Left ventricle myocardium inferior (tissue), 1 donor: ENCODE measurements at places on chromosomes 16 and 17. TPM values are rescaled to one million over a fixed set of nuclear protein-coding genes. Genes with fewer than 3 reads are reported as not detected.
A peak's percentile ranks its signal among the peaks of the same experiment; 100 is the strongest.

Gene ABCC6
- 1.2 TPM for total RNA-seq

DNA sequence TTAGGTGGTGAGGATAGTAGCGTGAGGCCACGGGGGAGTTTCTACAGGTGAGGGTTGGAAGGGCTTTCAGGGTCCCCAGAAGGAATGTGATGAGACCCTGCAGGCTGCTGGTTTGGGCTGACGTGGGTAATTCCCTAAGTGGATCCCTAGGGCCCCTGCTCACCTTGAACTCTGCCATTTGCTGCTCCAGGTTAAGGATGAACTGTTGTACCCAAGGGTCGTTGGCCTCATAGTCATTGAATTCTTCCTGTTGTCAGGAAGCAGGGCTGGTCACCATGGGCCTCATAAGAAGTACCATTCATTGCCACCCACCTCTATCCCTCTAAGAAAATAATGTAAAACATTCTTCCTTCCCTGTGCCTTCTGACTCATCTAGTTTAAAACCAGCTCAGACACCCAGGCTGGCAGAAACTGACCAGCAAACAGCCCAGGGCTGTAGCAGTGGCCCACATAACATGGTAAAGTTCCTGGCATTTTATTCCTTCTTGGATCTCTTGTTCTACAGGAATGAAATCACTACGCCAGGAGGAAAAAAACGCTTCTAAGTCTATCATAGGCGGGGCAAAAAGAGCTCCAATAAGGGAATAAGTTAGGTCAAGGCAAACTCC lies 27.6 kb downstream of the FCSK start:
- no peaks in the 10 kb centered on the region for H3K27me3 ChIP-seq
- peaks cover 64% of the 10 kb centered on the region for H3K36me3 ChIP-seq
- DNase-seq, result no peak
- peaks cover 34% of the 10 kb centered on the region for H3K4me1 ChIP-seq

GRCh38 chr17:29154516-29155226 lies 25.5 kb downstream of the MYO18A start:
- no peaks in the 10 kb centered on the region for H3K36me3 ChIP-seq
- H3K27me3 ChIP-seq, result no peaks in the 10 kb centered on the region
- H3K27ac ChIP-seq, result peak overlapping the region; percentile 75
- peaks cover 73% of the 10 kb centered on the region for H3K4me1 ChIP-seq
- DNase-seq, result peak; percentile 56
- H3K4me3 ChIP-seq, result peak overlapping the region; percentile 25

Gene ATP2A3
- 8.6 TPM for total RNA-seq

DNA sequence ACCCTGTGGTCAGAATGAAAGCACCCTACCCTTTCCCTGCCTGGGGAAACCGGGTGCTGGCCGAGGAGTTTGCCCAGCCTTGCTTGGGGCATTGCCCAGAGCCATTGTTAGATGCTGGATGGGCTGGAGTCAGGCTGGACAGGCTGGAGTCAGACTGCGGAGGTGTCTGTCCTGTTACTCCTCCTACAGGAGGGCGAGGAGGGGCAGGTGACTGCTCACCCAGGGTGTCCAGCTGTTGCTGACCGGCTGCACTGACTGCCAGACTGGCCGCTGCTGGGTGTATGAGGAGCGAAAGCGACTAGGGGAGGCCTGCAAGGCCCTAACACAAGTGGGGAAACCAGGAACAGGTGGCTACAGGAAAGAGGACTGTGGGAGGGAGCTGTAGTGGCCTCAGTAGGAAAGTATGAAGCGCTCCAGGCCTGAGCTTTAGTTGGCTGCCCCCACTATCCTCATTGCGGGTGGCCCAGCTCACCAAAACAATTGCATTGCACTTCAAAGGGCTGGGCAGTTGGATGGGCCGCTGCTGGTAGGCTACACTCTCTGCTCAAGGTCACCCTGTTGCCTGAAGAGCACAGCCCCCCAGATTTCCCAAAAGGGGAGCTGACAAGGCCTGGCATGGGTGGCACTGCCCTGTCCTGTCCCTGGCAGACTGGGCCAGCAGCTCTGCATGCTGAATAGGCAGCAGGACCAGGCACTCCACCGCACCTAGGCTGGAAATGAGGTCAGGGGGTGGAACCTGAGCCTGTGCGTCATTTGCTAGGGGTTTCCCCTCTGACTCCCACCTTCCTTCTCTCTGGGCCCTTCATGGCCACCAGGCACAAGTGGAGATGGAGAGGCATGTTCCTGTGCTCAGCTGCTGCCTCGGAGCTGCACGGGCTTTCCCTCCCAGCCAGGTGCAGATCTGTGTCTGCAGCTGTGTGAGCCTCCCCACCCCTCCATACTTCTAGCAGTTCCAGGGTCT lies 18.4 kb downstream of the LDHD start:
- peak overlapping the region; percentile 81 for H3K27ac ChIP-seq
- DNase-seq, result no peak
- peaks cover 21% of the 10 kb centered on the region for H3K36me3 ChIP-seq
- no peaks in the 10 kb centered on the region for H3K27me3 ChIP-seq

Gene IKZF3
- total RNA-seq, result 0.16 TPM

Gene LLGL2
- total RNA-seq, result 2.0 TPM

DNA sequence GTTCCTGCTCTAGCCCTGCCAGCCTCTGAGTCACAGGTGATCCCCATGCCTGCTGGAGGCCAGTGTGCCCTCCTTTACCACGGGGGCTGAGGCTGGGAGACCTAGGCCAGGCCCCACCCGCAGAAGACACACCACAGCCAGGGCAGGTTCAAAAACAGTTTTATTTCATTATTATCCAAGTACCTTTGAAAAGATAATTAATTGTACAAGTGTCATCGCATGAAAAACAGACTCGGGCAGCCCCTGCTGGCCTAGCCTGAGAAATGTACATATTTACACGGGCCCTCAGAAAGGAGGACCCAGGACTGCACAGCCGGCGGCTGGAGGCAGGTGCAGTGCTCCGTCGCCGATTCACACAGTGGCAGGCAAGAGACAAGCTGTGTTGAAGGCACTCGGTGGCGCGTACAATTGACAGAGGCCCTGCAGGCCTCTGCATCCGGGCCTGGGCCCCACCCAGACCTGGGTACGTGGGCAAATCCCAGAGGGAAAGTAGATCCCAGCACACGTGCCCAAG lies 4.4 kb downstream of the PDIA2 start:
- no peak overlapping the region for H3K27ac ChIP-seq
- H3K27me3 ChIP-seq, result no peaks in the 10 kb centered on the region
- H3K4me3 ChIP-seq, result no peak overlapping the region

- H3K4me1 ChIP-seq, result peaks cover 21% of the 10 kb centered on the region
- no peak overlapping the region for H3K4me3 ChIP-seq
- H3K36me3 ChIP-seq, result peaks cover 28% of the 10 kb centered on the region
- no peak for DNase-seq
- H3K27me3 ChIP-seq, result no peaks in the 10 kb centered on the region
- H3K27ac ChIP-seq, result no peak overlapping the region
These were observed 157.2 kb downstream of the SNX29 start for GRCh38 chr16:12133729-12134128.

DNA sequence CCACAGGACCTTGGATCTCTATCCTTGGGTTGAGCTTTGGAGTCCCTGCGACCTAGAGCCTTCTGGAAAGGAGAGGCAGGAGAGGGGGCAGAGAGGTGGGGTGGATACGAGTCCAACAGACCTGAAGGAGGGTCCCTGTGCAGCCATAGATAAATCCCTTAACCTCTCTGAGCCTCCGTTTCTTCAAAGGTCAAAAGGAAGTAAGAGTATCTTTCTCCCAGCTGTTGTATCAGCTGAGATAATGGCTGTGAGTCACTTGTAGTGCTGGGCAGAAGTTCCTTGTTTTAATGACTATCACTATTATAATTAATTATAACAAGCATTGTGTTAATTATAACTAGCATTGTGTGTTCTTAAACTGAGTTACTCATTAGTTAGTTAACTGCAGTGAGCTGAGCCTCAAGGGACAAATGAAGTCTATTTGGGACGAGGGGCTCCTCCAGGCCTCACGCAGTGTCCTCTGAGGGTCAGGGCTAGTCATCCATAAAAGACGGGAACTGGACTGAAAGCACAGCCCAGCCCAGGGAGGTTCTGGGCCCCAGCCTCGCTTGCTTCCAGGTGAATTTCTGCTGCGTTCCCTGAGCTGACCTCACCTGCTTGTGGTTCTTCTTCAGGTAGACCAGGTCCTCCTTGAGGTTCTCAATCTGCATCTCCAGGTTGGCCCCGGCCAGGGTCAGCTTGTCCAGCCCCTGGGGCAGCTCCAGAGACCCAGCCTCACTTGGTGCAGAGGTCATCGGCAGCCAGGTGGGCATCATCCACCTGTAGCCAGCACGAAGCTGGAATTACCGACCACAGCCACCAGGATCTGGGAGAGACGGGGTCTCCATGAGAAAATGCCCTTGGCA lies 5.7 kb upstream of the KRT17 start:
- no peak overlapping the region for H3K4me3 ChIP-seq
- H3K27ac ChIP-seq, result no peak overlapping the region

GRCh38 chr16:47143677-47144558 lies at the start of gene NETO2:
Gene NETO2, minus strand, starts transcription at chr16:47143945. Its CDS starts 333 bp downstream, at chr16:47143612.
- DNase-seq, result peak; percentile 48
- peaks cover 26% of the 10 kb centered on the region for H3K4me1 ChIP-seq
- H3K36me3 ChIP-seq, result no peaks in the 10 kb centered on the region
- peak within 1 kb of the TSS; percentile 74 for H3K4me3 ChIP-seq
- no peaks in the 10 kb centered on the region for H3K27me3 ChIP-seq

DNA sequence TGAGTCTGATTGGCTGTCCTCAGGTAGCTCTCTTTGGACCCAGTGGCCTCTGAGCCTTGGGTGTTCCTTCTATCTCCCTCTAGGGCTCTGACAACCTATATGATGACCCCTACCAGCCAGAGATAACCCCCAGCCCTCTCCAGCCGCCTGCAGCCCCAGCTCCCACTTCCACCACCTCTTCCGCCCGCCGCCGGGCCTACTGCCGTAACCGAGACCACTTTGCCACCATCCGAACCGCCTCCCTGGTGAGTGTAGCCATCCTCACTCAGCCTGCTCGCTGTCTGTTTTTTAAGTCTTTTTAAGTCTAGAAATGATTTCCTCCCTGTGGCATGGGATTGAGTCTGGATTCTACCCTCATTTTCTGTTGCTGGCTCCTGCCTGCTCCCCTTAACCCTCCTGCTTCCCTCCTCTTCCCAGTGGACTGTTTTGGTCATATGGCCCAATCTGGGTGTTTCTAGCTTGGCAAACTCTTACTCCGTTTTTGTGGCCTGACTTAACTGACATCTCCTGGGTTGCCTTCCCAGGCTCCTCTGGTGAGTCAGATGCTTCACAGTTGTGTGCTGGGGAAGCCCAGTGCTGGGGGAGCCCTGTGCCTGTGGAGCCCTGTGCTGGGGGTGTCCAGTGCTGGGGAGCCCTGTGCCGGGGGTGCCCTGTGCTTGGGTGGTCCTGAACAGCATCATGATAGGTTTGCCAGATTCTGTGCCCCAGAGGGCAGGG lies 9.9 kb downstream of the TAOK2 start:
- H3K4me1 ChIP-seq, result peaks cover 26% of the 10 kb centered on the region
- H3K27me3 ChIP-seq, result no peaks in the 10 kb centered on the region
- H3K36me3 ChIP-seq, result peaks cover 100% of the 10 kb centered on the region
- H3K27ac ChIP-seq, result no peak overlapping the region
- no peak for DNase-seq

DNA sequence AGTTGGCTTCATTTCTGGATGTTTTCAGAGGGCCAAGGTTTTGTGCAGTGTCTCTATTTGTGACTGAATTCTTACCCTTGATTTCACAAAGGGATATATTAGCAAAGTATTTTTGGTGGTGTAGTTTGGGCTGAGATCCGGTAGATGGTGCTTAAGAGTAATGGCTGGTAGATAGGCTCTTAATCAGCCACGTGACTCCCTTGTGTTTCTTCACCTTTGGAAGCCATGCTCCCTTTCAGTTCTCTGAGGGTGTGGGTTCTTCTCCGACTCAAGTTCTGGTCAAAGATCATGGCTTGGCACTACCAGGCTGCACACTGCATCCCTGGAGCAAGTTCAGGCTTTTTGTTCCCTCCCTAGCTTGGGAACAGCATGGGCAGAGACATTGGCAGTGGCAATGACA lies 887.3 kb downstream of the CDH8 start:
- H3K4me1 ChIP-seq, result no peaks in the 10 kb centered on the region
- no peaks in the 10 kb centered on the region for H3K36me3 ChIP-seq
- no peak overlapping the region for H3K4me3 ChIP-seq
- no peak overlapping the region for H3K27ac ChIP-seq
- no peaks in the 10 kb centered on the region for H3K27me3 ChIP-seq

GRCh38 chr17:55931446-55931845 lies 180.6 kb downstream of the PCTP start:
- H3K27me3 ChIP-seq, result peaks cover 9% of the 10 kb centered on the region
- no peak for DNase-seq
- no peaks in the 10 kb centered on the region for H3K36me3 ChIP-seq
- no peak overlapping the region for H3K4me3 ChIP-seq
